ENCODE measurements at places on chromosomes 7 and 10.

- no peak for DNase-seq
Measured at GRCh38 chr10:27388761-27389399, 115.2 kb upstream of the RAB18 start.

DNA sequence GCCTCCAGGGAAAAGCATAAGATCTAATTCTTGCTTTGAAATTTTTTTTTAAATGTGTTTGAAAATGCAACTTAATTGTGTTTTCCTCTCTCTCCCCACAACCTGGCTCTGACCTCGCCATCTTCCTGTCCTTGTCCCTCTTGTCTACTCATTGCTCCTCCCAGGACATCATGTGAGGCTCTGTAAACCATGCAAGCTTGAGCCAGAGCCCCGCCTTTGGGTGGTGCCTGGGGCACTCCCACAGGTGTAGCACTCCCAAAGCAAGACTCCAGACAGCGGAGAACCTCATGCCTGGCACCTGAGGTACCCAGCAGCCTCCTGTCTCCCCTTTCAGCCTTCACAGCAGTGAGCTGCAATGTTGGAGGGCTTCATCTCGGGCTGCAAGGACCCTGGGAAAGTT is 9.8 kb upstream of the CDHR1 start:
- DNase-seq: no peak

GRCh38 chr7:54354436-54354835 is 187.7 kb upstream of the VSTM2A start:
- DNase-seq: no peak

DNA sequence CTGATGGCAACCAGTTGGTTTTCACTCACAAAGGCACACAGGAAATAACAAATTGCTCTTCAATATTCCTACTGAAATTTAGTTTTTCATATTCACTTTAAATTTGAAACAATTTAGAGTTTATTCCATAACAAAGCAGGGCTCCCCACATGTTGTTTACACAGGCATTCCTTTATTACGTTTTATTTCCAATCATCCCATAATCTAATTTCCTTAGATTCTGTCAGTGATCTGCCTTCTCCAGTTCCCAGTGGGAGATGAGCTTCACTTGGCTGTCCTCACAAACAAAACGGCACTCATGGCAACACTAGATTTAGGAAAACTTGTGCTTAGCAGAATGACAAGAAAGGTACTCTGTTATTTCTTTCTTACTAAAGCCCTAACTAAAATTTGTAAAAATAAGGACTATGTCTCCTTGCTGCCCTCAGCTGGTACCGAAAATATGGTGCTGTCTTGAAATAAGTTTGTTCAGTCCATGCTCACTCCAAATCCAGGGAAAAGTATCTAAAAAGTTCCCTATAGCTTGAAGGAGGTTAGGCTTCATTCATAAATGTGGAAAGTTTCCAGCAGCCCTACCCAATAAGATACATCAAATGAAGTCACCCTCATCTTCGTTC is 23.0 kb downstream of the PHYH start:
- DNase-seq: no peak

- no peak for DNase-seq
Measured at GRCh38 chr10:34628174-34628796, 186.8 kb downstream of the PARD3 start.

- DNase-seq: no peak
Measured at GRCh38 chr7:1812509-1813393, 142.7 kb downstream of the ELFN1 start.

DNA sequence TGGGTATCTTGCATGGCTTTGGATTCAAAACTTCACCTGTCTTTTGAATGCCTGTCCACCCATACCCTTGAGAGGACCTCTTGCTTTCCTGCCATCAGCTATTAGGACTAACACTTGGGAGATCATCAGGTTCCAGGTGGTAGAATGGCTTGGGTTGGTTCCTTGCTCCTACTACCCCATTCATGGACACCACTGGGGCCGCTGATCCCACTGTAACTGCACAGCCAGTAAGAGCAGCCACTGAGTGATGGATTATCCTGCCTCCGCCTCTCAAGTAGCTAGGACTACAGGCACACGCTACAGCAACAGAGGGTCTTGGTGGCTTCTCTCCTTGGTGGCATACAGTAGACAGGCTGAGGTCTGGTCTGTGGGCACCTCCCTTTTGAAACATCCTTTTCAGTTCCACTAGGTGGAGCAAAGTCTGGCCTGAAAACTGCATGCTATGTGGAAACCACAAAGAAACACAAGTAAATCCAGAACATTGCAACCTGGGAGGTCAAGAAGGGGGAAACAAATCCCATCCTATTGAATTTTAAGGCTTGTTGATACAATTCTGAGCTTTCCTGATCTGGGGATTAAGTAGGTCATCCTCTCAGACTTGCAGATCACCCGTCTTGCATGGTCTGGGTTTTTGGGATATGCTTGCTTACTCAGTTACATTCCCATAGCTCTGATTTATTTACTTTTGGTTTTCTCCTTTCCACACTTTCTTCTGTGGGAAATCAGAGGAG is 9.4 kb downstream of the WBP1L start:
- no peak for DNase-seq

- DNase-seq: no peak
Measured at GRCh38 chr7:21656796-21657195, 114.0 kb downstream of the DNAH11 start.

Measured in stimulated activated CD8-positive, alpha-beta memory T cell treated with anti-CD3 and anti-CD28 coated beads, Interleukin-15, amount 100 ng/mL, for 1 hour (primary cell).